ENCODE measurements at places on chromosomes 2 and 18. TPM values are rescaled to one million over a fixed set of nuclear protein-coding genes. Genes with fewer than 3 reads are reported as not detected.

DNA sequence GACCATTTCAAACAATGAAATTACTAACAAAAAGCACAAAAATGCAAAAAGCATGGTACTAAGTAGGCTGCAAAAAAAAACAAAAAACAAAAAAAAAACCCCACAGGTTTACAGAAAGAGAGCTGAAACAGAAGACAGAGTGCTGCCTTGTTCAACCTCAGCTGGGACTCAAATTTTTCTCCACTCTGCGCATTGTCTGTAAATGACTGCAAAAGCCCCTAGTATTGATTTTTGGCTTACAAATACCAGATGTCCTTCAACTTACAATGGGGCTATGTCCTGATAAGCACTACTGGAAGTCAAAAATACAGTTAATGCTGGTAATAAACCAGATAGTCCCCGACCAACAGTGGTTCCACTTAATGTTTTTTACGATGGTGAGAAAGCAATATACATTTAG lies 42.2 kb downstream of the UBE2E3 start:
- no peak for DNase-seq

The SERPINB13 gene
- total RNA-seq, result not detected

DNA sequence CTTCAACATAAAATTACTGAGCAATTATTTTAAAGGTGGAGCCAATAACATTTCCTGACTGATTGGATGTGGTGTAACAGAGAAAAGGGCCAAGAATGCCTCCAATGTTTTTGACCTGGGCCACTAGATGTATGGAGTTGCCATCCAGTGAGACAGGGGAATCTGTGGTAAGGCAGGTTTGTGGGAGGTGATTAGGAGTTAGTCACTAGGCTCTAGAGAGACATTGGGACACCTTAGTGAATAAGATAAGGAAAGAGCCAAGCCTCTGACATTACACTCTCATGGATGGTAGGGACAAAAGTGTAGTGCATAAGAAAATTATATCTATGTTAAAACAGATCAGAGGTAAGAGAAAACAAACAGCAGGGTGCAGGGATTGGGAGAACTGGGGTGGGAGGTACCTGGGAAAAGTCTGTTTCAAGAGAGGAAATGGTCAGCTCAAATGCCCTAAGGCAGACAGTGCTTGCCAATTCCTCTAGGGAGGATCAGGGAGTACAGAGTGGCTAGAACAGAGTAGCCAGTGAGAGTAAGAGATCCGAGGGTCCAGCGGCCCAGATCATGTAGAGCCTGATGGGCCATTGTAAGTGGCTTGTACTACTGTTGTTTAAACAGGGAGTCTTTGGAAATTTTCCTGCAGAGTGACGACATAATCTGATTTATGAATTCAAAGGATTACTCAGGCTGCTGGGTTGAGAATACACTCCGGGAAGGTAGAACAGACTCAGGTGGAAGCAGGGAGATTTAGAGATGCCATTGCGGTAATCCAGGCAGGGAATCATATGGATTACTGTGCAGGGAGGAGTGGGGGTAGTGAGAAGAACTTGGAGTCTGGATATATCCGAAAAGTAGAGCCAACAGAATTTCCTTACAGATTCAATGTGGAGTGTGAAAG lies 45.7 kb upstream of the CUL3 start:
- no peak for DNase-seq

The CRYGD gene
- 2.2 TPM for total RNA-seq
